SK-MEL-5 (cell line): ENCODE measurements at places on chromosomes 2 and 18. TPM values are rescaled to one million over a fixed set of nuclear protein-coding genes. Genes with fewer than 3 reads are reported as not detected.

DNA sequence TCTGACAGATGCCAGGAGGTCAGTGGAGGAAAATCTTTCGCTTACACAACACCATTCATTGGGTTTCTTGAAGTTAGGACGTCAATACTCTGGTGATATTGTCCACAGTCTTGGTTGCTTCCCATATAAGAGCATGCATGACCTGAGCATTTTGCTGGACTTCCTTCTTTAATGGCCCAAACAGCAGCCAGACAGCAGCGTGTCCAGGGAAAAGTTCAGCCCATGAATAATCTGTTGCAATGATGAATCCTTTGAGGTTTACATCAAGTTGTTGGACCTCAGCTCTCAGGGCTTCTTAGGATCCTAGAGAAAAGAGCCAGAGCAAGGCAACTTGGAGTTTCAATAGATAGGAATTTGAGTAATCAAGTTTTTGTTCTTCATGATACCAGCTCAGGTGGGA is 155.6 kb upstream of the MGAT5 start:
- no peak for DNase-seq

Gene ADCYAP1
- total RNA-seq, result not detected in 2 replicates

GRCh38 chr2:210859314-210859713 is 302.9 kb downstream of the CPS1 start:
- DNase-seq, result no peak

DNA sequence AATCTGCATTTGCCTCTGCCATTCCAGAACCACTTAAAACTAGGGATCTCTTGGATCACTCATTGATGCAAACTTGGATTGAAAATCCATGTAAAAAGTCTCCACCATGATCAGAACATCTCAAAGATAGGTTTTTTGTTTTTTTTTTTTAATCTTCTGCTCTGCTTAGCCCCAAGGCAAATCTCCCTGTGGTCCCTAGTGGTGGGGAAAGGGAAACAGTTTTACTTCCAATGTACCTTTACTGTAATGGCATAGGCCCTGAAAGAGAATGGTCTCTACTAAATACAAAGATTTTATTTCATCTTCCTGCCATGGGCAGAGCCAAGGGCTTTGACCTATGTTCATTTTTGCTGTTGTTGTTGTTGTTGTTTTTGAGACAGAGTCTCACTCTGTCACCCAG is 78.4 kb downstream of the KANSL1L start:
- peak; percentile 10 for DNase-seq

Gene GBX2
- 1.2 TPM in 2 replicates for total RNA-seq

Gene ICA1L
- 0.61 and 2.1 TPM in 2 replicates for total RNA-seq

- DNase-seq, result no peak
Measured at GRCh38 chr2:201579536-201579935, 63.8 kb downstream of the TMEM237 start.

DNA sequence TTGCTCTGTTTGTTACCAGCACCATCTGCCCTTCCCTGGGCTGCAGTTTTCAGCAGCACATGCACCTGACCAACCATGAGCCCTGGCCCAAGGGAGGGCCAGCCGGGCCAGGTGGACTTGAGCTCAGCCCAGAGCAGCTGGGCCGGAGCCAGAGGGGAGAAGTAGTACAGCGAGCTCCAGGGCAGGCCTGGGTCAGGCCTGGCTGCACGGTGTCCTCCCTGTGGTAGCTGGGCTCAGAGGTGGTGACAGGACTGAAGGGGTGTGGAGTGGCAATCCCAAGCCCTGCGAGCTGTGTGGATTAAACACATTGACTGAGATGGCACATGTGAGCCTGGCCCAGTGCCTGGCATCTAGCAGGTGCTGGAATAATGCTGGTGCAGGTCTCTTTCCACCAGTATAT is 222.2 kb downstream of the GLI2 start:
- no peak for DNase-seq

DNA sequence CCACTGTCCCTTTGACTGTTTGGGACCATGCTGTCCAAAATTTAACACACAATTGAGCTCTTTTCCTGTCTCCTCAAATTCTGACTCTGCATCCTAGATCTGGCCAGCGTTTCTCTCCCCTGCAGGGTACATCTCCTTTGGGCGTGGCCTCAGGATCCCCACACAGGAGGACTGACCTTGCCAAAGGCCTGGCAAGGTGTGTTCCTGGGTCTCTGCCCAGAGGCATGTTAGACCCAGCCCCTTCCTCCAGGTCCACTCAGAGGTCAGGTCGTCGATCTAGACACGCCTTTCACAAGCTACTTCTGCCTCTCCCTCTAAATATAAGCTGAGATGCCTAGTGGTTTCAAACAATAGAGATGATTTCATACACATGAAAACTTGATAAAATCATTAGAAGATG is 45.4 kb upstream of the SMIM21 start:
- no peak for DNase-seq

GRCh38 chr2:219851169-219851568 is 223.7 kb downstream of the SLC4A3 start:
- no peak for DNase-seq

GRCh38 chr2:217370391-217370790 is 510.5 kb upstream of the TNP1 start:
- no peak for DNase-seq

Gene SPDYA
- 0.88 and 1.2 TPM in 2 replicates for total RNA-seq

- no peak for DNase-seq
Measured at GRCh38 chr2:29834624-29835023, 86.8 kb downstream of the ALK start.

Gene ZNF516
- 15.1 and 16.6 TPM in 2 replicates for total RNA-seq

Gene PRSS56
- not detected in 2 replicates for total RNA-seq

DNA sequence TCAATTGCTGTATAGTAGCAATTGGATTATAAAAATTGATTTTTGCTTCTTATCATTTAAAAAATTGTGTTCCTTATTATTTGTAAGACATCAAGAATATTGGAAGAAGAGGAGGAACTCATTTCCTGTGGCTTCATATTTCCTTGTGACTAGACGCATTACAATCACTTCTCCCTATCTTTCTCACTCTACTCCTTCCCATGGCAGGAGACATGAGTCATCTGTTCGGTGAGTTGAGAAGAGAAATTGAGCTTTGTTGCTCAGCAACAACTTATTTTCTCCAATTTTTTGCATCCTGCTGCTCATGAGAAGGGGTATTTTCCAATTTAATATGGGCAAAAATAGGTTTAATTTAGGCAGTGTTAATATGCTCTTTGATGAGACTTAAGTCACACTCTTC is 1783.9 kb downstream of the SUCLG1 start:
- DNase-seq, result no peak

Gene RGPD8
- total RNA-seq, result 1.2 and 2.0 TPM in 2 replicates

DNA sequence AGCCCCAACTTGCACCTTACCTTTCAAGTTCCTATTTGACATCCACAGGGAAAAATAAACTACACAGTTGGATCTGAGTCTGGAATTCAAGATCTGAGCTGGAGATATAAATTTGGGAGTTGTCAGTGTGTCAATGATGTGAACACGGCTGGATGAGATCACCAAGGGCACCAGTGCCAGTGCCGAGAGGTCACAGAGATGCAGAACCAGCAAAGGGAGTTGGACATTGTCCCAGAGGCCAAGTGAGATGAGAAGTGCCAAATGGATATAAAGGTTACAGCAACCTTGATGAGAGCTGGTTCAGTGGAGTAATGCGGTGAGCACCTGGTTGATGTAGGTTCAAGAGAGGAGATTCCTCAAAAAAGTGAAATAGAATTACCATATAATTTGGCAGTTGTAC is 24.8 kb downstream of the LRRFIP1 start:
- DNase-seq, result no peak

DNA sequence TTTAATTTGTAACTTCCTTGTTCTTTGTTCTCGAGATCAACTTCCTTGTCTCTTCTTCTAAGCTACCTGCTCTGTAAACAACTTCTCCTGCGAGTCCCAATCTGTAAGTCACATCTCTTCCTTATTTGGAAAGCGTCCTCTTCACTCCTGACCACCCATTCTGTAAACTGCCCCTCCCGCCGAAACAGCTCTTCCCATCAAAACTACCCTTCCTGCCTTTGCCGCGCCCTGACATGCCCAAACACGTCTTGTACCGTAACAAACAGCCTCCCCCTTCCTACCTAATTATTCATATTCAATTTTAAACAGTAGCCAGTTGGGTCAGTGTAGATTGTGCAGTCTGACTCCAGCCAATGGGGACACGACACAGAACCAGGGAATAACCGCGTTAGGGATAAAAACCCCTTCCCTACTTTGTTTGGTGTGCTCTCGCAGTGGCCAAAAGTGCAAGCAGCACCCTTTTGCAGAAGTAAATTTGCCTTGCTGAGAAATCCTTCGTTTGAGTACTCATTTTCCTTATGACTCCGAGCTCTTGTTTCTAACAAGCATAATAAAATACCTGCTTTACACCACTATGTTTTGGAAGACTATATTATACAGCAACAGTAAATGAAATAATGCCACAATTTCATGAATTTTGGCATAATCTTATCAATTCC is 39.8 kb downstream of the PIAS2 start:
- DNase-seq, result no peak

- DNase-seq, result no peak
Measured at GRCh38 chr2:191912764-191913163, 65.9 kb upstream of the CAVIN2 start.

DNA sequence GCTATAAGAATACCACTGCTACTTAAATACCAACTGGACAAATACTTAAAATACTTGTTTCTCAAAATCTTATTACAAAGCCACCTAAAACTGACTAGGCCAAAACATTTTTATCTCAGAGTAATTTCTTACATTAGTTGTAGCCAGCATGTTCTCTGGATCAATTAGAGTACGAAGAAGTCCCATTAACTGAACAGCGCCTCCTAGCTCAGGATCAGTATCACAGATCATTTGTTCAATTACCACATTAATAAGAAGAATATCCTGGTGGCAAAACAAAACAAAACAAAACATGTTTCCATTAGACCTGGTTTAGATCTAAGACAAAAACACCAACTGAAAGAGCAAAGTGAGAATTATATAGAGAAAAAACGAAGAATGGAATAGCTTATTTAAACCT is 36.0 kb downstream of the PPP4R3B start:
- peak; percentile 68 for DNase-seq

DNA sequence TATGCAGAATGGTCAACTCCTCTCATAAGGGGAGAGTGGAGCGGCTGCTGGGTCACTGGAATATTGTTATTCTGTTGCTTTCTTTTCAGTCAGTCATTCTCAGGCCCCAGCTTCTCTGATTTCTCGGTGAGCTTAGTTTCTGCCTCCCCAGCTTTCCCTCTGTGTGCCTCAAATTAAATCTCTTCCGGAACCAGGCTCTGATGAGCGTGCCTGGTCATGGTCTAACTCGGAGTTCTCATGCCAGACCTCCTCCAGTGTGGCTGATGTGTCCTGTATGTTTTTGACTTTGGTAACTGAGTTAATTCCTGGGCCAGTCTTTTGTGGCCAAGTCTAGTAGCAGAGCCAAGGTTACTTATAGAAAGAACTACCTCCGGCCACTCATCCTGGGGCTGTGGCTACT is 4.9 kb upstream of the STK11IP start:
- DNase-seq, result no peak

DNA sequence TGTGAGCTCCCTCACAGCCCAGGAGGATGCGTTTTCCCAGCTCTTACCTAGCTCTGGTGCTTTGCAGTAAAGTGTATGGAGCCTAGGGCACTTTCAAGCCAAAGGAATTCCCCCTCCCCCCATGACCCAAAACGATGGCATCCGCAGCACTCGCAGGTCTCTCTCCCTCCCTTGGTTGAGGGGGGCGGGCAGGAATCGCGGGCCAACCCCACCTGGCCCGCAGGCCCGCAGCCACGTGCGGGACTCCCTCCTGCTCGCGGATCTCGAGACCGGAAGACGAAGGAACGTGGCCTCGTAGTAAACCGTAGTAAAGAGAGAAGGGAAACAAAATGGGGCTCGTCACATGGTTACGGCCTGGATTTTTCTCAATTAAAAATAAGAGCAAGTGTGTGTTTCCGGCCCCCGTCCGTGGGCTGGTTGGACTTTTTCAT is 8.5 kb downstream of the IRS1 start:
- peak; percentile 39 for DNase-seq

DNA sequence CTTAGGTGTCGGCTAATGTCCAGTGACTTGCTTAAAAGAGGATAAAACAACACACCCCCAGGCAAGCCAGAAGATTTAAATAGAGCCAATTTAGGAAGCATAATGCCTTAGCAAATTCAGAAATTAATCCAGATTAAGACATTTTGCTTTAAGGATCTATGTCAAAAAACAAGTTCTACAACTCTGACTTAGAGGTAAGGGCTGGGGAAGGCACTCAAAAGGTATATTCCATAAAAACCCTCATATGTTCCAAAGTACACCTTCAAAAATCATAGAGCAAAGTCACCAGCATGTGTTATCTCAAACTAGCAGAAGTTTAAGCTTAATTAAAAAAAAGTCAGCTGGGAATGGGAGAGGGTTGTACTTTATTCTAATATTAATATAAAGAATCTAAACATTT is 206.4 kb downstream of the NOL4 start:
- DNase-seq, result no peak

- no peak for DNase-seq
Measured at GRCh38 chr2:145258903-145259579, 739.1 kb upstream of the ZEB2 start.

- DNase-seq, result no peak
Measured at GRCh38 chr18:32420084-32420750, 50.5 kb downstream of the GAREM1 start.

Gene AUP1
- total RNA-seq, result 366 and 433 TPM in 2 replicates

DNA sequence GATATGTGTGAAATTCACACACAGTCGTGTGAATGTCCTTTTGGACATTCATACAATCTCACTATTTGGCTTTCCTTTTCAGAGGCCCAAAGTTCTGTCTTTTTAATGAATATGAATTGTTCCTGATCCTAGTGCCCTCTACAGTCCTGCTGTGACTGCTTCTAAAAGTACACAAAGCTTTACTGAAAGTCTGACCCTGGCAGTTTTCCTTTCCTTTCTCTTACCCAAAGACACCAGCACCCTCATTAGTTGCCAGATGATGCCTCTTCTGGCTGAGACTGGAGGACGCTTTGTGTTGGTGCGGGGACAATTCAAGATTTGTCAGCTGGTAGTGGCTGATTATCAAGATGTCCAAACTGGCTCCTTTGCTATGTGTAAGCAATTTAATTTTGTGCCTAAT is 81.8 kb upstream of the CDCA7 start:
- peak; percentile 36 for DNase-seq

DNA sequence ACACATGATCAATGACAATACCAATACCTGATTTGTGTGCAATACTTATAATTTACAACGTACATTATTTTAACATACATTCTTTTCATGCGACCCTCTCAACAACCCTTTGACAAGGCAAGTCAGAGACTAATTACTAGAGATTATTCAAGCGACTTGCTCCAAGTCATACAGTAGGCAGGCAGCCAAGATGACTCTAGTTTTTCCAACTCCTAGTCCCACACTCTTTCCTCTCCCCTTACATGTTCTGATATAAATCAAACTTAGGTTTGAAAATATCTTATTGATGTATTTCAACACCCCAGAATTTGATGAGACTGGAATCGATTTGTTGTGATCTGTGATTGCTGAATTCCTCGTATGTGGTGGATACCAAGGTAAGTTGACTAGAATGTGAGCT is 8.0 kb upstream of the CYP27C1 start:
- no peak for DNase-seq
